ENCODE measurements at places on chromosomes 1 and 21. TPM values are rescaled to one million over a fixed set of nuclear protein-coding genes. Genes with fewer than 3 reads are reported as not detected.

DNA sequence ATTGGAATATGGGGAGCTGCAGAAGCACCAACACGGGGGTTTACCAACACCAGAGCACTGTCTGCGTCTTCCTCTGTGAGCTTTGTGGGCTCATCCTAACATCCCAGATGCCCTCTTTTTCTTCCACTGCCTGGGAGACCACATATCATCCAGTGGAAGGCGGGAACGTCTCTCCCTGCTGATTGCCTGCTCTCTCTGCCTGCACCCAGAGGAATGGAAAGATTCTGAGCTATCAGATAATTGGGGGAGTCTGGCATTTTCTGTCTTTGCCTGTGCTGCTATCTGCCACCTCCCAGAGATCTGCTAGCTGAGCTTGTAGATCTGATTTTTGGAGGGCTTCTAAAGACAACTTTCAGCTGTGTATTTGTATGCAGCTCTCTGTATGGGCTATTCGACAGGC lies 166.2 kb upstream of the PLXNA2 start:
- DNase-seq: no peak

DNA sequence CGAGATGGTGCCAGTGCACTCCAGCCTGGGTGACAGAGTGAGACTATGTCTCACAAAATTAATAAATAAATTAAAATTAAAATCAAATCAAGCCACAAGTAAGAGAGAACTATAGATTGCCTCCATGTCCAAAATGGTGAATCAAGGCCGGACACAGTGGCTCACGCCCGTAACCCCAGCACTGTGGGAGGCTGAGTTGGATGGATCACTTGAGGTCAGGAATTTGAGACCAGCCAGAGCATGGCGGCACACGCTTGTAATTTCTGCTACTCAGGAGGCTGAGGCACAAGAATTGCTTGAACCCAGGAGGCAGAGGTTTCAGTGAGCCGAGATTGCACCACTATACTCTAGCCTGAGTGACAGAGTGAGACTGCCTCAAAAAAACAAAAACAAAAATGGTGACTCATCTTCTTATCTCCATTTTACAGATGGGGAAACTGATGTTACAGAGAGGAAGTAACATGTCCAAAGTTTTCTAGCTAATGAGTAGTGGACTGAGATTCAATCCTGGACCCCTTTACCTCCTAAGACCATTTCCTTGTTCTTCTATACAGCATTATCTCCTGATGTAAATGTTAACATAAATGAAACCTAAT lies 99.0 kb upstream of the HNRNPU start:
- DNase-seq: no peak

DNA sequence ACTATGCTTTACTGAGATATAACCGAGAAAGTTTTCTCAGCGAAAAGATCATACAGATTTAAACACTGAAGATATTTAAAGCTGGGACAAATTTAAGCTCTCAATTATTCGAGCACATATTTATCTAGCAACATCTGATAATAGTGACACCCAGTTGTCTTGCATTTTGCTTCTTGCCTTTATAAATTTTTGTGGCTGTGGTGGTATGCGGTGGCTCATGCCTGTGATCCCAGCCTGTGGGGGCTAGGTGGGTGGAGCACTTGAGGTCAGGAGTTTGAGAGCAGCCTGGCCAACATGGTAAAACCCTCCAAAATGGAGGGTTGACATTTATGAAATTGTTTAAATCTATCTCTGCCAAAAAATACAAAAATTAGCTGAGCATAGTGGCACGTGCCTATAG lies 312.2 kb downstream of the SPATA17 start:
- DNase-seq: no peak

The CNKSR1 gene
- polyA plus RNA-seq: 20.2 TPM
